ENCODE measurements at places on chromosomes 5 and 9.

- DNase-seq = no peak
These were observed 22.3 kb upstream of the SYNPO start for GRCh38 chr5:150618163-150618562.

DNA sequence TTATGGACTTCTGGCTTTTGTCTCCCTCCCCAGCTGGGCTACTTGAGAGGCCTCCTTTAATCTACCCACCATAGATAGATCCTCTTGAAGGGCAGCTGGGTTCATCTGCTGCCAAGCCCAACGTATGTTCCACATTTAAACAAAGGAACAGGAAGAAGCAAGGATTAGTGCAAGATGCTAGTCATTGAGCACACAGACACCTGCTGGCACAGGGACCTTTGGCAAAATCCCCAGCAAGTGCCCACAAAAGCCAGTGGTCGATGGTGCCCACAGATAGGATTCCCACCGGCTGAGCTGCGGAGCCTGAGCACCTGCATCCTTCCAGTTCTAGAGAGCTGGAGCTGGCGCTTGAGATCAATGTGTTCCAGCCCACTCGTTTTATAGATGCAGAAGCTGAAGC is 57.7 kb upstream of the SHB start:
- DNase-seq = no peak

GRCh38 chr5:176658817-176659511 is 11.7 kb downstream of the TSPAN17 start:
- DNase-seq = no peak

- peak; percentile 63 for DNase-seq
These were observed 500.0 kb upstream of the C9orf72 start for GRCh38 chr9:28073270-28073669.

DNA sequence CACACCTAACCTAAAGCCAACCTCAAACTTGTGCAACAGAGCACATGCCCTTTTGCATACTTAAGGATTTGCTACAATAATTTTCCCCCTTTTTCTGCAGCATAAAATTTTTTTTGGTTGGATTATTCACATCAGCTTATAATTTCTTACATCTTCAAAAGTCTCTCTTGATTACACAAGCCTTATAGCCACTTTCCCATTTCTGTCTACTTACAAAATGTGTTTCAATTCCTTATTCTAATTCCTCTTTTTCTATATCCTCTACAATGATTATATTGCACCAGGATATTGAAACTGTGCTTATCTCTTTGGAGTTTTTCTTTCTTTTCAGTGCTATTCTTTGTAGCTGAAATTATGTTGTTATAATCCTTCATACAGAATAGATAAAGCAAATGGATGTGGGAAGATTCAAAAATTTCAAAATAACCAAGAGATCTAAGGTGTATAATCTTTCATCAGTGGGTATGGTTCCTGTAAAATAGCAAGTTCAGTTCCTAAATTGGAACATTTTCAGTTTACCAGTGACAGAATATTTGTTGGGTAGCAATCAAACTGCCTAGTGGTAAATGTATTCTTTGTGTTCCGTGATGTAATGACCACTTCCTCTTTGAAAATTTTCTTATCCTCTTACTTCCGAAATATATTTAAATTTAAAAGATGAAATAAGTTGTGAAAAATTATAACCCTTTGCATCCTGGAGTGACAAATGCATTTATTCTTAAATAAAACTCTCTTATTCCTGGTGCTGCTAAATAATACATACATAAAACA is 386.8 kb upstream of the CHD1 start:
- DNase-seq = no peak

- peak; percentile 27 for DNase-seq
These were observed 408.3 kb downstream of the ENC1 start for GRCh38 chr5:74232276-74232675.

GRCh38 chr5:109876941-109877669 is 187.4 kb downstream of the MAN2A1 start:
- peak; percentile 20 for DNase-seq

DNA sequence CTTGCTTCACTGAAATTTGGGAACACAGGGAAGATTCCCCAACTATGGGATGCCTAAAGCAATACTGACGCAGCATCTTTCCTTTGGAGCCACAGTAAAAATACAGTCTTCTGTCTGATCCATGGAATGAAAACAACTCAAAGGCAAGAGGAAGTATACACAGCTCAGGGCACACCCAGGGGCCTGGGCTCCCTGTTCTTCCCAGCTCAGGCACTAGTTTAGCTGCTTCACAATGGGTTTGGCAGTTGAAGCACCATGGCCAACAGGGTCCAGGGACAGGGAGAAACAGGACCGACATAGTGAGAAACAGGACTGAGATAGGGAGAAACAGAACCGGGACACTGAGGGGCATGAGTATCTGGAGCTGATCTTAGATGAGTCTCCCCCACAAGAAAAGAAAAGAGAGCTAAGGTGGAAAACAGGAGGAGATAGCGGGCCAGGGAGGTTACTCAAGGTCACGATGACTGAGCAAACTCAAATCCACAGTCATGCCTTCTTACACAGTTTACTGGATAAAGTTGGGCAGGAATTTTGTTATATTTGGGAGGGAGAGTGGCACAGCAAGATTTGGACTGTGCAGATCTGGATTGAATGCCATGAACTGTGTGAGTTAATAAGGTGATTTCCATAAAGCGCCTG is 198.8 kb downstream of the SMARCA2 start:
- DNase-seq = no peak

DNA sequence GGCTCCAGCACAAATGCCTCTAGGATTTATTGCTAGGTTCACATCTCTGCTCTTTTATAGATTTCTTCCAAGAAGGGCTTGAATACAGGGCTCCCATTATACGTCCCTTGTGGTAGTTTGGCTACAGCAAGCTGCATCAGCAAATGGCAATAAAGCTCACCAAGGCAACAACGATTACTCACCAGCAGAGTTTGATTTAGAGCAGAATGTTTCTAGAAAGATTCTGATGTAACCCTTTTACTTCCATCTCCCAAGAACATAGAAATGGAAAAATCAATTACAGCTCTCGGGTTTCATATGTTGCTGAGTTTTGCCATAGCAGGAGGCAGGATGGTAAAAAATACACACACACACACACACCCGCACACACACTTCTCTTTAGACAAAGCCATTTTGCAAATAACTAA is 124.2 kb upstream of the TNPO1 start:
- DNase-seq = peak; percentile 35

DNA sequence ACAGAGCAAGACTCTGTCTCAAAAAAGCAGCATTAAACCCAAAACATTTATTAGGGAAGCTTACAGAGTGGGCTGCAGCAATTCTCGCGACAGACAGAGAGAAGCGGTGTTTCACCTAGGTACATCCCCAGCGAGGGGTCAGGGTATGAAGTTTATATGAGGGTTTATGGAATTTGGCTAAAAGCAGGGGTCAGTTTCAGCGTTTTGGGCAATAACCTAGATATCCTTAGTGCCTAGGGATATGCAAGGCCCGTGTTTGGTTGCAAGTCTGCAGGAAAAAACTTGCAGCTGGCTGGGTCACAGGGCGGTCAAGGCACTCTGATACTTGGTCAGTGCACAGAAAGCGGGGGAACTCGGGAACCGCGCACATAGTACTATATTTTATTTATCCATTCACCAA is 649 bp upstream of the GLE1 start:
- DNase-seq = peak; percentile 32

DNA sequence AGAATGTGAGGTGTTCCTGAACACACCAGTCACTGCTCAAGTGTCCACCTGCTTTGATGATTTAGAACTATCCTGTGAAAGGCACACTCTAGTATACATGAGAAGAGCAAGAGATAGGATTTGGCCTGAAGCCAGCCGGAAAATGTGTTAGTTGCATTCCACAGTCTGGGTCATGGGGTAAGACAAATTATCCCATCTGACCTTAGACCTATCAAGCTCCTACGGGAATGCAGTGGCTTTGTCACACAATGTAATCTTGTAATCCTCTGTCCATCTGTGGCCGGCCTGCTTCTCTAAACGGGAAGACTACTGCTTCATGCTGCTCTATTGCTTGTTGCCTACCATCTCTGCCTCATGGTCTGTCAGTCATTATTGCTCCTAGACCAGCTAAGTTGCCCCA is 92.4 kb upstream of the PRRC1 start:
- DNase-seq = no peak

DNA sequence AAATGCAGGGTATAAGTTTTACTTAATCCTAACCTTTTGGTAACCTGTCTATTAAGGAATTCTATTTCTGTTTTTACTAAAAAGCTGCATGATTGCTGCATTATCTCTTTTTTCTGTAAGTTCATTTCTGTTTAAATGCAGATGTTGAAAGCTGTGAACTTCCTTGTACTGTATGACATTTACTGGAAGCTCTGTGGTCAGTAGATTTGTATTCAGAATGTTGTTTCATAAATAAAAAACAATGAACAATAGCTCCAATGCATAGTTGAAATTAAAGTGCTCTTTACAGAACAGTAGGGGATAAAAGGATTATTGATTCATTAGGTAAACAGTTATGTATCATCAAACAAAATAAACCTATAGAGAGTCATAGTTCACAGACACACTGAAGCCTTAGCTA is 46.5 kb upstream of the FKTN start:
- DNase-seq = no peak

- DNase-seq = peak; percentile 37
These were observed 22.2 kb upstream of the CEP78 start for GRCh38 chr9:78213712-78214111.

DNA sequence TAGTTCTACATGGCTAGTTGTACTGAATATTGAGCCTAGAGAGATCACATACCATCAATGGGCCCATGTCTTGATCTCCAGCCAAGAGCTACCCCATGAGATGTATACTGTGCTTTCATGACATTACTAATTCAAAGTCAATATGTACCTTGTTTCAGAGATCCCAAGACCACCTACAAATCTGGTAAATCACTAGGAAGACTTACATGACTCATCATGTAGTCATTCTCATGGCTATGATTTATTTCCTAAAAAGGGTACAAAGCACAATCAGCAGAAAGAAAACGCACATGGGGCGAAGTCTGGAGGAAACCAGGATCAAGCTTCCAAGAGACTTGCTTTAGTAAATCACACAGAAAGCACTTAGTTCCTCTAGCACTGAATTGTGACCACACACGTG is 103.0 kb downstream of the PCSK5 start:
- peak; percentile 75 for DNase-seq

- no peak for DNase-seq
These were observed 44.2 kb downstream of the MRPL36 start for GRCh38 chr5:1755321-1755949.

DNA sequence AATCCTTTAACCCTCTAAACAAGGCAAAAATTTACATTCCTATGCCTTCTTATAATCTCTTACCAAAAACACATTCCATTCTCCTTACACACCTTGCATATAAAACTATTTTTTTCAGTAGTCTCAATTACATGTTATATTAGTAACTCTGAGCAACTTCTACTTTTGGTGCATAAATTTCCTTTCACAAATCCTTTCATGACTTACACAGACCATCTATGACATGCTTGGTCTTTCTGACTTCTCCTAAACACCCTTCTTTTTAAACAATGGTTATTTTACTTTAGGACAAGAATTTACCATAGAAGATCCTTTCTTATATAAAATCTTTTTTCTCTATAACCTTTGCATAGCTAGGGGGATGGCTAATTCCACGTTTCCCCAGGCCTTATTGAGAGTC is 208.0 kb upstream of the ARRDC3 start:
- no peak for DNase-seq

- no peak for DNase-seq
These were observed 136.2 kb upstream of the IRX2 start for GRCh38 chr5:2887481-2888348.

DNA sequence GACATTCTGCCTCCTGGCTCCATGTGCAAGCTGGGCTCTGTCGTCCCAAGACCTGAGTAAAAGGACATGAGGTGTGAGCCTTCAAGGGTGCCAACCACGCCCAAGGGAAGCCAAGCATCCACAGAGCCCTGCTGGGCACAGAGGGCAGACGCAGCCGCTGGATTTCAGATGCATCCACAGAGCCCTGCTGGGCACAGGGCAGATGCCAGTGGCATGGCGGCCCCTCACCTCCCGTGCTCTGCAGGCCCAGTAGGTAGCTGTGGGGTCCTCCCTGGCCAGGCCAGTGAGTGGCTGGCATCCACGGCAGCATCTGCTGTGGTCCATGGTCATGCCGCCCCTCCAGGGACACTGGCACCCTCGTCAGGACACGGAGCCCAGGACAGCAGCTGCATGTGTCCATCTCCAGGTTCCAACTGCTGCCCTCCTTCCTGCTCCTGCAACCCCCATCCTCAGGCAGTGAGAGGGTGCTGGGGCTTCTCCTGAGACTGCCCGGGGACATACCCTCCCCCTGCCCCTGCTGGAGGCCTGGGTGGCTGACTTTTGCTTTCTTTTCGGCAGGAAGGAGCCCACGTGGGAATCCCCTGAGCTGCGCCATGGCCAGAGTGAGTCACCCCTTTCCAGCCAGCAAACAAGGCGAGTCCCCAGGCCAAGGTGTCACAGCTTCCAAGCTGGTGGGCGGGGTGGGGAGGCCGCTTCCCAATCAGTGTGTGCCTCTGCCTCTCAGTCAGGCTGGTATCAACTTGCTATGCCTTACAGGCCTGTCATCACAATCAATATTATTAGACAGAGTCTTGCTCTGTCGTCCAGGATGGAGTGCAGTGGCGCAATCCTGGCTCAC is 4.0 kb upstream of the TRAF2 start:
- DNase-seq = peak; percentile 85

GRCh38 chr5:151670083-151670686 is 16.5 kb downstream of the SPARC start:
- peak; percentile 73 for DNase-seq

GRCh38 chr5:128135286-128135685 is 51.7 kb downstream of the SLC12A2 start:
- no peak for DNase-seq

- DNase-seq = no peak
These were observed 108.8 kb downstream of the TENT4A start for GRCh38 chr5:6822068-6822467.

GRCh38 chr9:19181561-19181960 is 48.9 kb upstream of the DENND4C start:
- no peak for DNase-seq

- no peak for DNase-seq
These were observed 615.6 kb downstream of the ZNF608 start for GRCh38 chr5:124130816-124131215.

DNA sequence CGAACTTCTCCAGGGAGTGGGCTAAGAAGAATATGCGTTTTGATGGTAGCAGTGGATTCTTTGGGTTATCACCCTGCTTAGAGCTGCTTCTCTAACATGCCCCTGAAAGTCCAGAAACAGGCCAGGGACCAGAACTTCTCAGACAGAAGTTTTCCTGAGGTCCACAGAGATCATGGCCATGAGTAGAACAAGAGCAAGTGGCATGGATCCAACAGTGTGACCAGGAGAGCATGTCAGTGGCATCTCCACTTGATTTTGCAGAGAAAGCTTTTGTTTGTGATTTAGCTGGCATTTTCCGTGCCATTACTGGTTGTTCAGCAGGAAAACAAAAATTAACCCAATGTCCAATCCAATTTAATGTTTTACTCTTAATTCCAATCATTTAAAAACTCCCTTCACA is 298.5 kb upstream of the CD180 start:
- DNase-seq = no peak

- no peak for DNase-seq
These were observed 218.9 kb upstream of the NMUR2 start for GRCh38 chr5:152623951-152624350.

Measured in cardiac fibroblast (primary cell).